ENCODE measurements at places on chromosomes 4 and X.

DNA sequence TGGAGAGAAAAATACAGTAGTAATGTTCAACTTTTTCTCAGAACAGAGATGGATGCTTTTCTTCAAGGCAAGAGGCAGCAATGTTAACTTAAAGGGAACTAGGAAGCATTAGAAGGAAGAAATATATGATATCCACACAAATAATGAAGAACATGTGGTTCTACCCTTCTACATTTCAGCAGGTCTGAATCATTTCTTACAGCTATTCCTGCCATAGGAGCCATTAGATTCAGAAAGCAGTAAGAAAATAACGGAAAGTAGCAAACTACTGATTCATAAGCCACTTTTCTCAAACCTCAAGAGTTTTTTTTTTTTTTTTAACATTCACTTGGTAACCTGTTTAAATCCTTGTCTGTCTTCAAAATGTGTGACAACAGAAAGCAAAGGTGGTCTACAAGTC is 1251.6 kb upstream of the AGA start:
- no peak for DNase-seq

- peak; percentile 36 for DNase-seq
Measured at GRCh38 chrX:131841496-131842437, 181.3 kb upstream of the STK26 start.

- DNase-seq, result no peak
Measured at GRCh38 chr4:54090804-54091623, 8.9 kb upstream of the GSX2 start.

DNA sequence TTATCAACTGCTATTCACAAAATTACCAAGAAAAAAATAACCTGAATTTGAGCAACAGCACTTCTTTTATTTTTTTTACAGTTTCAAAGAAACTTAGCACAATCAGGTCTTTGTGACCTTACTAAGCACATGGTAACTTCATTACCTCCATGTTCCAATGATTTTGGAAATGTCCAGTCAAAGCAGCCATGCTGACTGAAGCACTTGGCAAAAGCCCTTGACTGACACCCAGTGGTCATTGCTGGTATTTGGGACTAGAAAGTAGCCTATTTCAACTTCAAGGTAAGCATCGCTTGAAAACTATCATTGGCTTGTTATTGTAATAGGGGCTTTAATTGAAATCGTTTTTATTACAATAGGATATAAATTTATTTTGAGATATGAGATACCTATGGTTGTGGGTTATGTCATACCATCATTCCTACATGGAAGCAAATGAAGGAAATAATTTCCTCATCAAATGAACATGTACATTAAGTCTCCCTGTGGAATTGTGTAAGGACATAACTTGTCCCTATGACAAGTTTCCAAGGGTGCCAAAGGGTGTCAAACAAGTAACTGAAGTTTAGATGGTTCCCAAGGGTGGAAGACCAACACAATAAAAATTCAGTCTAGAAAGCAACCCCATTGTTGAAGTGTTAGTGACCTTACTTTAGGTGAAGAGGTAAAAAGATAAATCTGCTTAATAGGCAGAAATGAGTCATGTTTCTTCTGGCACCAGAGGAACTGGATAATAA is 15.2 kb upstream of the ANXA10 start:
- peak; percentile 50 for DNase-seq

- DNase-seq, result peak; percentile 54
Measured at GRCh38 chr4:111641813-111642579, 503.3 kb upstream of the FAM241A start.

GRCh38 chr4:174406383-174406782 is 115.9 kb downstream of the HPGD start:
- no peak for DNase-seq
